Pulmonary artery endothelial cell (primary cell): ENCODE measurements at places on chromosomes 16 and 17.

- no peak for DNase-seq
Observed at GRCh38 chr16:54163197-54163843, 123.3 kb downstream of the IRX3 start.

- DNase-seq = no peak
Observed at GRCh38 chr16:62829607-62830006, 793.4 kb upstream of the CDH8 start.

GRCh38 chr17:385178-385835 lies 32.7 kb upstream of the RPH3AL start:
- no peak for DNase-seq

GRCh38 chr17:73393962-73394361 lies 82.2 kb upstream of the CDC42EP4 start:
- no peak for DNase-seq

- DNase-seq = no peak
Observed at GRCh38 chr16:81823111-81823510, 44.0 kb downstream of the PLCG2 start.

GRCh38 chr16:1890024-1890707 lies 18.2 kb upstream of the MEIOB start:
- DNase-seq = no peak

GRCh38 chr16:18003033-18003432 lies 333.5 kb downstream of the NPIPA8 start:
- no peak for DNase-seq

DNA sequence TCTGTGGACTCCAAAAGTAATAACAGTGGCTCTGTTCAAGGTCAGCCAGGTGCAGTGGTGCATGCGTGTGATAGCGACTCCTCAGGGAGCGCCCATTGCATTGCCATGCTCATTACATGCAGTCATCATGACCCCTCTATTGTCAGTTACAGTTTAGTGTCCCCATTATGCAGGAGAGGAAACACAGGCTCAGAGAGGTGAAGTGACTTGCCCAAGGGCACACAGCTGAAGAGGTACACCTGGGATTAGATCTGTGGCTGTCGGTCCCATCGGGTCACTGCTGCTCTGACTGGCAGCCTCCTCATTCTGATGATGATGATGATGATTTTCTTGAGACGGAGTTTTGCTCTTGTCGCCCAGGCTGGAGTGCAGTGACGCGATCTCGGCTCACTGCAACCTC lies 7.6 kb downstream of the LAT start:
- DNase-seq = no peak

- no peak for DNase-seq
Observed at GRCh38 chr16:30335598-30336474, 19.3 kb downstream of the CD2BP2 start.

DNA sequence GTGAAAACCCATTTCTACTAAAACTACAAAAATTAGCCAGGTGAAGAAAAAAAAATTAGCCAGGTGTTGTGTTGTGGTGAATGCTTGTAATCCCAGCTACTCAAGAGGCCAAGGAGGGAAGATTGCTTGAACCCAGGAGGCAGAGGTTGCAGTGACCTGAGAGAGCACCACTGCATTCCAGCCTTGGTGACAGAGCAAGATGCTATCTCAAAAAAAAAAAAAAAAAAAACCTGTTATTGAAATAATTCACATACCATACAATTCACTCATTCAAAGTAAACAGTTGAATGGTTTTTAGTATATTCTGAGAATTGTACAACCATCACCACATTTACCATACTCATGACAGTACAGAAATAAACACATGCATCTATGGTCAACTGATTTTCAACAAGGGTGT lies 31.0 kb downstream of the ZNRF1 start:
- DNase-seq = no peak

- no peak for DNase-seq
Observed at GRCh38 chr17:61997664-61998063, 67.4 kb downstream of the MED13 start.

DNA sequence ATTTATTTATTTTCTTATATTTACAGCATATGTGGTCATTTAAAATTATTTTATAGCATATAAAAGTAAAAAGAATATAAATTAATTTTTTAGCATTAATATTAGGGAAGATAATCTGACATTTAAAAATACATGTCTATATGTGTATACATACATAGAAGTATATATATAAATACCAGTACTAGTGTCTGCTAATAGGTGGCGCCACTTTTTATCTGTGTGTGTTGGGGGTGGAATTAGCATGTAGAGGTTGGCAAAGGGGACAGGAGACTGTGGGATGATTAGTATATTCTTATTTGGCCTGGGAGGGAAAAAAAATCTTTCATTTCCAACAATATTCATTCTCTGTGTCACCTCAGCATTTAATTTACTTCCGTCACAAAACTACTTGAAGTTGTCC lies 359.1 kb downstream of the WWOX start:
- DNase-seq = no peak

- DNase-seq = no peak
Observed at GRCh38 chr17:72705905-72706395, 386.5 kb downstream of the SLC39A11 start.

- no peak for DNase-seq
Observed at GRCh38 chr17:27362909-27363308, 69.0 kb downstream of the WSB1 start.

DNA sequence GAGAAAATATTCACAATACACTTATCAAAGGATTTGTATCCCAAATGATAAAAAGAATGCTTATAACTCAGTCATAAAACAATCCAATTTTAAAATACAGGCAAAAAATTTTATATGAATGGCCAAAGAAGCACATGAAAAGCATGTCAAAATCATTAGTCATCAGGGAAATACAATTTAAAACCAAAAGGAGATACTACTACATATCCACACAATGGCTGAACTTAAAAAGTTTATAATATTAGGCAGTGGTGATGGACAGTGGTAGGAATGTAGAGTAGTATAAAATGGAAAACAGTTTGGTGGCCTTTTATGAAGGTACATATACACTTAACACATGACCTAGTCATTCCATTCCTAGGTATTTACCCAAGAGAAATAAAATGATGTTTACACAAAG lies 12.2 kb downstream of the CMC2 start:
- no peak for DNase-seq

DNA sequence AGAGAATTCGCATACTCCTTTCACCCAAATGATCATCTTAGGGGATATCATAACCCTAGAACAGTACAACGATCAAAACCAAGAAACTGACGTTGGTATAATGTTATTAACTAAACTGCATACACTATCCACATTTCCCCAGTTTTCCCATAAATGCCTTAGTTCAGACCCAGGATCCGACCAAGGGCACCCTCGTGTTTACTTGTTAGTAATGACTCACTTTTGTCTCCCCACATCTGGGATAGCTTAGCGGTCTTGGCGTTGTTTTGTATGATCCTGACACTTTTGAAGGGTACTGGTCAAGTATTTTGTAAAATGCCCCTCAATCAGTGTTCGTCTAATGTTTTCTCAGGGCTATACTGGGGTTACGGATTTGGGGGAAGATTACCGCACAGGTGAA lies 8.0 kb downstream of the HS3ST3A1 start:
- no peak for DNase-seq

- no peak for DNase-seq
Observed at GRCh38 chr17:76452127-76452659, 759 bp downstream of the UBE2O start.

DNA sequence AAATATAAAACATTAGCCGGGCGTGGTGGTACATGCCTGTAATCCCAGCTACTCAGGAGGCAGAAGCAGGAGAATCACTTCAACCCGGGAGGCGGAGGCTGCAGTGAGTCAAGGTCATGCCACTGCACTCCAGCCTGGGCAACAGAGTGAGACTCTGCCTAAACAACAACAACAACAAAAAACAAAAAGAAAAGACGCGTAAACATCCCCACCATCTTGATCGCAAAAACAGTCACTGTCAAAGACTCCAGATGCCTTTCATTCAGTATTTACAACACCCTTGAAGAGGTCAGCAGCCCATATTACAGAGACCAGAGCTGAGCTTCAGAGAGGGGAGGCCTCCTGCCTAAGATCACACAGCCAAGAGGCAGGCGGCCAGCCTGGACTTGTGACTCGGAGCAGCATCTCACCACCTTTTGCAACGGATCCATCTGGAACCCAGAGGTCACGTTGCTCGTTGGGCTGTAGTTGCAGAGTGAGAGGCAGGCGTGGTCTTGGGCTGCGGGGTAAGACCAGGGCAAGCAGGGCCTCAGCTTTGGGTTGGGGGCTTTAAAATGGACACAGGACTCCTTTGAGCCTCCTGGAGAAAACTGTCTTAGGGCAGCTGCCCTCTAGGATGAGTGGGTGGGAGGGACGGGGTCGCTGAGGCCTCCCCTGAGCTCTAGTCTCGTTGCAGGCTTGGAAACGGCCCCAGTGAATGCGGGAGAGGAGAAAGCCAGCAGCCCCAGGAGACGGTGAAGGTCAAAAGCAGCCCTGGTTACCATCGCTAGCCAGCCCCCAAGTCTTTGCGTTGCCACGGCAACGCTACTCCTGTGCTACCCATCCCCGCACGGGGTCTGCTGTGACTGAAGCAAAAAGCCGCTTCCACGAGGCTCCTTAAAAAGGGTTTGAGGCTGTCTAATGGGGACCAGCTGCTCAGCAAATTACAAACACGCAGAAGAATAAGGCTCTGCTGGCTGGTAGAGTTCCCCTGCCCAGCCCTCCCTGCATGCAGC lies 26.1 kb downstream of the LGALS3BP start:
- DNase-seq = no peak

- no peak for DNase-seq
Observed at GRCh38 chr17:45255358-45255757, 6.5 kb downstream of the SPATA32 start.

DNA sequence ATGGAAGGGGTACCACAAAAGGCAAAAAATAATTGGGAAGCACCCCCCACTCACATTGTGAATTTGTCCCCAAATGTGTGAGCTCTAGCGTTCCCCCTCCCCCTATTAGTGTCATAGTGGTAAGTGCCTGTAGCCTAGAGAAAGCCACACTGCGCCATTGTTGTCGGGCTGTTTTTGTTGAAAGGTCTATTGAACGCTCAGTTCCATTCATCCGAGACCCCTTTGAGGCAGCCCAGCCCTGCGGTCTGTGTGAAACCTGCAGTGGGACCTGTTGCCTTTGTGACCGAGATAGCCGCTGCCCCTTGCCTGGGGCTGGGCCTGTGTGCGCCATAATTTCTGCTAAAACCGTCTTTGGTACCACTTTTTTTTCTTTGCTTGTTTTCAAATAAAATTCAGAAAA lies 3.0 kb downstream of the JPT2 start:
- DNase-seq = no peak

- no peak for DNase-seq
Observed at GRCh38 chr16:324451-325334, 27.8 kb downstream of the AXIN1 start.

- DNase-seq = no peak
Observed at GRCh38 chr17:55219934-55220333, 44.8 kb upstream of the HLF start.

- DNase-seq = no peak
Observed at GRCh38 chr16:87954361-87954760, 3.1 kb downstream of the BANP start.

GRCh38 chr16:89581045-89581695 lies 5.6 kb downstream of the CPNE7 start:
- DNase-seq = peak; percentile 66

DNA sequence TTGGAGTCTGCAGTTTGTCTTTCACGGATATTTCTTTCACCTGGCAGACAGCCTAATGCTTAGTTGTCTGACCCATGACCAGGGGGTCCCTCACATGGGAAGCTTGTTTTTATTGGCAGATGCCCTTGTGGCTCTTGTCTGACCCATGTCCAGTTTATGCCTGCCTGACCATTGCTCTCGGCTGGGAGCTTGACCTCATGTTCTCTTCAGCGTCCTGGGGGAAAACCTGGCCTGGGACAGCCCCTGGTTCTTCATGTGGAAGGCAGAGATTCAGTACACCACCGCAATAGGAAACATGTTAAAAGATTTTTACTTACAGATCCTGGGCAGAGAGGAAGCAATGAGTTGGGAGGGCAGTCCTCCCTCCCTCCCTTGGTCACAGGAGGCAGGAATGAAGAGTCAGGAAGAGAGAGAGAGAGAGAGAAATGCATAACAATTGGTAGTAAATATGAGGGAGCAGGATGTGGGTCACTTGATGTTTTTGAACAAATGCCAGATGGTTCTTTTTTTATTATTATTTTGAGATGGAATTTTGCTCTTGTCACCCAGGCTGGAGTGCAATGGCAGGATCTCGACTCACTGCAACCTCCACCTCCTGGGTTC lies 302.7 kb upstream of the MYOCD start:
- DNase-seq = no peak

GRCh38 chr17:42188749-42189650 lies 3.7 kb upstream of the HCRT start:
- DNase-seq = no peak

- DNase-seq = no peak
Observed at GRCh38 chr16:89612415-89613166, 851 bp upstream of the DPEP1 start.

- DNase-seq = no peak
Observed at GRCh38 chr16:88655733-88656281, 5.0 kb upstream of the CYBA start.

- no peak for DNase-seq
Observed at GRCh38 chr16:77191259-77191969, 424 bp downstream of the MON1B start.

- DNase-seq = no peak
Observed at GRCh38 chr17:80709090-80709695, 164.6 kb downstream of the RPTOR start.

DNA sequence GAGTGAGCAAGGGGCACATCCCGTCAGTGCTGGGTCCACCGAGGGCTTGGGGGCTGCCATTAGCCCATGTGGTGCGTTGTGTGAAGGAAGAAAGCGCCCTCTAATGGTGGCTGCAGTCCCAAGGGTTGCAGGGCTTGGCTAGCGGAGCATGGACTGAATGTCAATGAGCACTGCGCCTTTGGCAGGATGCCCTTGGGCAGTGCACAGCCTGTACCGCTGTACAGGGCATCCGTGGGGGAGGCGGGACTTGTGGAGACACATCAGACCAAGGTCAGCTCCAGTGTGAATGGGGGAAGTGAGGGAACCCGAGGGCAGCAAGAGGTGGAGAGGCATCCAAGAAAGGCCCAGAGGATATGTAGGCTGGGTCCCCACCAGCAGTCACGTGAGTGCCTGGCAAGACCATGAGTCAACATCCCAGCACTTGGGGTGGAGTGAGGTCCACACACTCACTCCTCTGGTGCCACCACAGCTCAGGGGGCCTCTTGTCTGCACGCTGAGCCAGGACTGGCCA lies 75.5 kb upstream of the MED9 start:
- no peak for DNase-seq

GRCh38 chr17:38587203-38587602 lies 18.5 kb downstream of the SRCIN1 start:
- no peak for DNase-seq

DNA sequence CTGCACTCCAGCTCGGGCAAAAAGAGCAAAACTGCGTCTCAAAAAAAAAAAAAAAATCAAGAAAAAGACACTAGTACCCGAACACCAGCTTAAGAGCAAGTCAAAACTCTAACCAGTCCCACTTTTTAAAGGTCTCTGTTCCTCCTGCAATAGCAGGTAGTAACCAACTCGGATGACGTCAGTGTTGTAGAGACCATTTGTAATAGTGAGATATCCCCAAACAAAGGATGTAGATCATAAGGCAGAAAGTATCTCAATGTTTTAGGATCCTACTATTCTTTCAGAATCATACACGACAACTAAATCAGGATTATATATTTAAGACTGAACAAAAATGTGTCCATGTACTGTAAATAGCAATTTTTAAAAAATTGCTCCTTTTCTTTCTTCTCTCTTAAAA lies 2.4 kb downstream of the JPT1 start:
- no peak for DNase-seq

- DNase-seq = no peak
Observed at GRCh38 chr16:73091174-73091573, 43.2 kb upstream of the ZFHX3 start.
